NCI-H1694 (cell line): ENCODE measurements at places on chromosomes 5 and 9.

GRCh38 chr5:111733571-111733970 is 23.4 kb downstream of the NREP start:
- DNase-seq = no peak

DNA sequence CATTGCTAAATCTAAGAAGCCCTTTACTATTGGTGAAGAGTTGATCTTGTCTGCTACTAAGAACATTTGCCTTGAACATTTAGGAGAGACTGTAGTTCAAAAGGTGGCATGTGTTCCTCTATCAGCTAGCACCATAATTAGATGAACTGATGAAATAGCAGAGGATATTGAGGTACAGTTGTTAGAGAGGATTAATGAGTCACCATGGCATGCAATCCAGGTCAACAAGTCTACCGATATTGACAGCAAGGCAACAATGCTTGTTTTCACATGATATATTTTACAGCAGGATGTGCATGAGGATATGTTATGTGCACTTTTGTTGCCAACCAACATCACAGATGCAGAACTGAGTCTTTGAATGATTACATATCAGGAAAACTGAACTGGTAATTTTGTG is 134.3 kb upstream of the CDH9 start:
- DNase-seq = no peak

GRCh38 chr9:136029556-136029955 is 65.5 kb downstream of the NACC2 start:
- no peak for DNase-seq

DNA sequence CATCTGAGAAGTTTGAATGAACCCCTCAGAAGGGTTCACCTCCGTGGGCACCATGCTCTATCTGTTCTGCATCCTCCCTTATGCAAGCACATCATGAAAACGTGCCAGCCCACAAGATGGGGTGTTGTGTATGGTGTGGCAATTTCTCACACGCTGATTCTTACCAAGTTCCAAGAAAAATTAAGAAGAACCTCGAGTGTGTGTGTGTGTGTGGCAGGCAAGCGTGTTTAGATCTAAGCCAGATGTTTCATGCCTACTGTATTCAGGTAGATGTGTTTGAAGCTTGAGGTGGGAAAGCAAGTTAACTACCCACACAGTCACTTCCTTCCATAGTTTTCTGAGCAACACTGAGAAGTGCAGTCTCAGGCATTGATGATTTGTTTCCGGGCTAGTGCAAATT is 77.7 kb upstream of the GNA14 start:
- no peak for DNase-seq

- DNase-seq = no peak
Measured at GRCh38 chr9:38149647-38150046, 80.6 kb upstream of the SHB start.

DNA sequence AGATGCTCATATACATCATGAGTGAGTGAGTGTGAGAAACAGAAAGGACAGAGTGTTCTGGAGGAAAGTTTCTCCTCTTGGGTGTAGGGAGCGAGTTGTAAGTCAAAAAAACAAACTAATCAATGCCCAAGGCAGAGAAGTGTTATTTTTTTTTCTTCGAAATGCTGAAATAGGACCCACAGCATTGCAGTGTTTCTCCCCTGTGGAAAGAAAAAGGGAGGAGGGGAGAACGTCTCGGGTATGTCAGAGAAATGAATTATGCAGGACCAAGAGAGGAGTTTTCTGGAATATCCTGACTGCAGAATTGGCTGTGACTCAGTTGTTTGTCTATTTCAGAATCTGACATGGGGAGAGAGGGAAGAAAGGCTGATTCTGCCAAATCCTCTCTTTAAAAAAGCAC is 337.9 kb upstream of the RFX3 start:
- no peak for DNase-seq

GRCh38 chr5:174281855-174282254 is 236.3 kb downstream of the NSG2 start:
- no peak for DNase-seq

DNA sequence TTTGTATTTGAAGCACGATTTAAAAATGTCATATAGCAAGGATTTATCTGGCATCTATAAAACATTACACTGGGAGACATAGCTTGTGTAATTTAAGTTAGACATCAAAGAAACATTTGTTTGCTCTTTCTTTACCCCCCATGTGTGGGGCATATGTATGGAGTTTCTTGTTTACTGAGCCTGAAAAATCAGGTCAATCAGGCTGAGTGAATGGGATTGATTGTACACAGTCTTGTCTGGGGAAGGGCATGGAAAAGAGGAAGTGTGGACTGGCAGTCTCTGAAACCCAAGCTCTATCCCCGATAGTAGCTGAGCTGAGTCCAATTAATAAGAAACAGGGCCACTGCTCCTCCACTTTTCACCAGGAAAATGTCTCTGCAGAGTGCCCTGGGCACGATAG is 49.4 kb downstream of the SLC46A2 start:
- DNase-seq = no peak

DNA sequence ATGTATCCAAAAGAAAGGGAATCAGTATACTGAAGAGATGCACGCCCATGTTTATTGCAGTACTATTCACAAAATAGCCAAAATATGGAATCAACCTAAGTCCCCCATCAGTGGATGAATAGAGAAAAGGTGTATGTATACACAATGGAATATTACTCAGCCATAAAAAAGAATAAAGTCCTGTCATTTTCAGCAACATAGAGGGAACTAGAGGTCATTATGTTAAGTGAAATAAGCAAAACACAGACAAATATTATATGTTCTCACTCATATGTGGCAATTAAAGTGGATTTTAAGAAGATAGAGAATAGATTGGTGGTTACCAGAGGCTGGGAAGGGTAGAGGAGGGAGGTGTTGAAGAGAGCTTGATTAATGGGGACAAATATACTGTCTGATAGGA is 88.6 kb downstream of the NIPBL start:
- DNase-seq = no peak

DNA sequence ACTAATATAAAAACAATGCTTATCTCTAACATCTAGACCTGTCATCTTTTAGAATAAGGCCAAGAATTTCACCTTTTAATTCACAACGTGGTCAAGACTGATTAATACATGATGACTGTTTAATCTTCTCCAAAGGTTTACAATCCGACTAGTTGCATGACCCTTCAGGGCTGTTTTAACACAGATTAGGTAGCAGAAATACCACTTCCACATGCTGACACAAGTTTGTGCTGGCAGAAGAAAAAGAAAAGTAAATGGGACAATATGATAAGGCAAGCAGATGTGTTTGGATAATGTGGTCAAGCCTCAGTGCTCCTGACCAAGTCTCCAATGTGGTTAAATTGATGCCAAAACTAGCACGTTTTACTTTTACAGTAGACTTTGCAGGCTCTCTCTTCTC is 31.1 kb downstream of the SEMA6A start:
- DNase-seq = no peak

- DNase-seq = no peak
Measured at GRCh38 chr9:82920154-82920553, 142.8 kb downstream of the RASEF start.

- DNase-seq = no peak
Measured at GRCh38 chr5:60362158-60362557, 337.8 kb downstream of the DEPDC1B start.

GRCh38 chr5:39569857-39570256 is 145.1 kb upstream of the DAB2 start:
- no peak for DNase-seq

- no peak for DNase-seq
Measured at GRCh38 chr5:29387384-29387783, 1806.1 kb upstream of the CDH6 start.

GRCh38 chr5:134530301-134531077 is 5.0 kb downstream of the JADE2 start:
- DNase-seq = no peak

GRCh38 chr9:107717529-107718314 is 228.2 kb upstream of the KLF4 start:
- no peak for DNase-seq

GRCh38 chr5:101976933-101977332 is 319.2 kb downstream of the SLCO4C1 start:
- DNase-seq = no peak

GRCh38 chr9:85892401-85892800 is 48.5 kb upstream of the NAA35 start:
- no peak for DNase-seq

DNA sequence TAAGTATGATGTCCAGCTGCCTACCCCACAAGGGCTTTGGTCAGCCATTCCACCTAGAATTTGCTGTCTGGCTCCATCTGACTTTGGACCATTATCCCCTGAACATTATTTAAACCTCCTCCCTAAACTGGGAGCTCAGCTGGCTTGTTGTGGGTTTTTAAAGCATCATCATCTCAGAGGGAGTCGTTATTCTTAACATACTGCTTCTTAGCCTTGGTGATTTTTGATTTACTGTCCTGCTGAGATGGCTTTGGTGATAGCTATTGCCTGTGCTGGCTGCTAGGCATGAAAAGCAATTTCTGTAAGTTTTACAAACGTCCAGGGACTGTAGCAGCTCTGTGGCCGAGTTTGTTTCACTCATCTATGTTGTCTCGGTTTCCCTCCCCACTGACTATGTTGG is 256.1 kb downstream of the NR3C1 start:
- DNase-seq = no peak

DNA sequence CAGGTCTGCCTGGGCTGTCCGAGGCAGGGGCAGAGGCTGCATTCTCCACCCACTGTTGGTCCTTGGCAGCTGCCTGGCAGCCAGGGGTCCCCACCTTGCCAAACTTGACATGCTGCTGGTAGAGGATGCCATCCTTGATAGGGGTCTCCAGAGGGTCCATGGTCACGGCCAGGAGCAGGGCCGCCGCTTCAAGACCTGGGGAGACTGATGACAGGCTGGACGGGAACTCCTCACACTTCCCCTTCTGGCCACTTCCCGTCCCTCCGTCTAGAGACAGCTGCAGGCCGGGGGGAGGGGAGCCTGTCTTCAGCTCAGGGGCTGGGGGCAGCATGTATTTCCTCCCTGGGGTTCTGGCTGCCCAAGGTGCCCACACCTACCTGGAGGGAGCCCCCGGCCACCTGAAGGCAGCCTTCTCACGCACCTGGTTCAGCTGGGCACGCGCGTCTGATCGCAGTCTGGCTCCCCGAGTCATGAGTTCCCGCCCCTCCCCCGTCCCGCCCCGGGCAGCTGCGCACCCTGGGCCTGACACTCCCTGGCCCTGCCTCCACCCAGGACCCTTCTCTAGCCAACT is at the start of gene DOK3:
Gene DOK3, minus strand, starts transcription at position 446 of the 571 bp plus-strand sequence. Its CDS starts 286 bp downstream, at position 160.
- no peak for DNase-seq

- DNase-seq = no peak
Measured at GRCh38 chr9:93464876-93465275, 11.5 kb upstream of the FAM120AOS start.

- DNase-seq = no peak
Measured at GRCh38 chr5:38113456-38113855, 144.9 kb upstream of the EGFLAM start.

DNA sequence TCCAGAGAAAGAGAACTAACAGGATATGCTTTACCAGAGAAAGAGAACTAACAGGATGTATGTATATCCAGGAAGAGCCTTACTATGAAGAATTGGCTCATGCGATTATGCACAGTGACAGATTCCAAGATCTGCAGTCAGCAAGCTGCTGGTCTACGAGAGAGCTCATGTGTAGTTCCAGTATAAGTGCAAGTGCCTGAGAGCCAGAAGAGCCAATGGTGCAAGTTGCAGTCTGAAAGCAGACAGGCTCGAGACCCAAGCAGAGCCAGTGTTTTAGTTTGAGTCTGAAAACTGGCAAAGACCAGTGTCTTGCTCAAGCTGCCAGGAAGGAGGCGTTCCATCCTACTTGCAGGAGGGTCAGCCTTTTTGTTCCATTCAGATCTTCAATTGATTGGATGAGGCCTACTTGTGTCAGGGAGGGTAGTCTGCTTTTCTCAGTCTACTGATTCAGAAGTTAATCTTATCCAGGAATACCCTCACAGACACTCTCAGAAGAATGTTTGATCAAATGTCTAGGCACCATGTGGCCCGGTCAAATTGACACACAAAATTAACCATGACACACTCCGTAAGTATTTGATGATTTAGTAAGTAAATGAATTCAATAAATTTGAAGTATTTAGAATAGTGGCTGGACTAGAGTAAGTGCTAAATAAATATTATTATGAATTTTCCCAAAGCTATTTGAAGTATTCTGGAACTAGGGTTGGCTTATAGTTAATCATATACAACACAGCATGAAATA is 372.1 kb upstream of the SGCD start:
- no peak for DNase-seq

- DNase-seq = no peak
Measured at GRCh38 chr9:7665874-7666273, 133.7 kb downstream of the DMAC1 start.

DNA sequence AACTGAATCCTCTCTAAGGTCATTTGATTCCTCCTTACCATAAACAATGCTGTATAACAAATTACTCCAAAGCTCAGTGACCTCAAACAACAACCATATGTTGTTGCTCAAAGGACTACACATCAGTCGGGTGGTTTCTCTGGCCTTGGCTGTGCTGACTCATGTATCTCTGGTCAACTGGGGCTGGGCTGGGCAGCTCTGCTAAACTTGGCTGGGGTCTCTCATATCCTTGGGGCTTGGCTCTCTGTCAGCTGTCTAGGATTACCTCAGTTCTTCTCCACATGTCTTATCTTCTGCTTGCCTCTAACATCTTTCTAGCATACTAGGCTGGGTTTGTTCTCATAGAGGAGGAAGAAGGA is 86.4 kb downstream of the GALNT10 start:
- DNase-seq = no peak

DNA sequence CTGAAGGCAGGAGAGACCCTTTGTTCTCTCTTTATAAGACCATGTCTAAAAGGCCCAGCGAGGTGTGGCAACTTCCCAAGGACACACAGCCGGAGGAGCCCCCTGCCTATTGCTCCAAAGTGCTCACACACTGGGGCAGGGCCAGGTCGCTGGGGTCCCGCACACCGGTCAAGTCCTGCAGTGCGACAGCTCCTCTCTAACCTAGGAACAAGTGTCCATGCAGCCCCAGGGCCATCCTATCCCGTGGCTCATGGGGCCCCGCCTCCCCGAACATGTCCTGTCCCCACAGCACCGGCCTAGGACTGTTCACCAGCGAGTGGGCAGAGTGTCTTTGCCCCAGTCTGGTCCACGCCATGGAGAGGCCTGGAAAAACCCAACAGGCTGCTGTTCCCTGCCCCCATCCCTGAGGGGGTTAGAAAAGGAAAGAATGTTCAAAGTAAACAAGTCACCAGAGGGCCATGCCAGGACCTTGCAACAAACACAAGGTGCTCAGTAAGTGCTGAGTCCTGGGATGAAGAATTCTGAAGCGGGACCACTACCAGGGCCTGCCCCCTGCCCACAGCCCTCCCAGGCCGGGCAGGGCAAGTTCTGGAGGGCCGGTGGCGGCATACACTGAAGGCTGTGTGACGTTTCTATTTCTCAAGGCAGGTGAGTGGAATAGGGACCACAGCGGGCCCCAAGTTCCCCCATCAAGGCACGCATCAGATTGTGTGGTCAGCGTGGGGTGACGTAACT is 938 bp downstream of the NINJ1 start:
- DNase-seq = no peak

- DNase-seq = no peak
Measured at GRCh38 chr9:87564791-87565241, 67.1 kb downstream of the DAPK1 start.

GRCh38 chr9:90966031-90966290 is 164.3 kb downstream of the SYK start:
- DNase-seq = no peak

GRCh38 chr5:89090037-89090436 is 207.1 kb upstream of the MEF2C start:
- DNase-seq = no peak
